ENCODE measurements at places on chromosomes 11 and 22.

DNA sequence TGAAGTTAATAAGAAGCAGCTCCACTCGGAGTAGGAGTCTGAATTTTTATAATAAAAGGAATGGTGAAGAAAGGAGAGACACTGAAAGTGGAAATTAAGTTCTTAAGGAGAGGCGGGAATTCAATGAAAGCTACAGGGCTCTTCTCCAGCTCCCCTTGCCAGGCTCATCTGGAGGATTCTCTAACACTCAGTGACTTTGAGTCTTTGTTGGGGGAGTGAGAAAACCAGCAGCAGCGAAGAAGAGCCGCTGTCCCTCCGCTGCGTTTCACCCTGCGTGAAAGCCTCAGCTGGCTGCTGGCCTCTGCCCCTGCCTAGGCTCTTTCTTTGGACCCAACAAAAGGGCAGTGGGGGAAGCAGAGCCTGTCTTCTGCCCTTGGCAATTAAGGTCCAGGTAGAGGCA lies 113.0 kb downstream of the NTM start:
- no peak for DNase-seq

- no peak for DNase-seq
Measured at GRCh38 chr11:29628609-29629008, 388.2 kb downstream of the KCNA4 start.

- DNase-seq = no peak
Measured at GRCh38 chr11:27414644-27415043, 51.6 kb upstream of the CCDC34 start.

- DNase-seq = no peak
Measured at GRCh38 chr11:49208006-49208721, at the start of gene FOLH1. FOLH1 (minus strand) TSS chr11:49208602; CDS start chr11:49208409, 193 bp downstream.

- DNase-seq = no peak
Measured at GRCh38 chr11:40190294-40190693, 1269.2 kb downstream of the LRRC4C start.

DNA sequence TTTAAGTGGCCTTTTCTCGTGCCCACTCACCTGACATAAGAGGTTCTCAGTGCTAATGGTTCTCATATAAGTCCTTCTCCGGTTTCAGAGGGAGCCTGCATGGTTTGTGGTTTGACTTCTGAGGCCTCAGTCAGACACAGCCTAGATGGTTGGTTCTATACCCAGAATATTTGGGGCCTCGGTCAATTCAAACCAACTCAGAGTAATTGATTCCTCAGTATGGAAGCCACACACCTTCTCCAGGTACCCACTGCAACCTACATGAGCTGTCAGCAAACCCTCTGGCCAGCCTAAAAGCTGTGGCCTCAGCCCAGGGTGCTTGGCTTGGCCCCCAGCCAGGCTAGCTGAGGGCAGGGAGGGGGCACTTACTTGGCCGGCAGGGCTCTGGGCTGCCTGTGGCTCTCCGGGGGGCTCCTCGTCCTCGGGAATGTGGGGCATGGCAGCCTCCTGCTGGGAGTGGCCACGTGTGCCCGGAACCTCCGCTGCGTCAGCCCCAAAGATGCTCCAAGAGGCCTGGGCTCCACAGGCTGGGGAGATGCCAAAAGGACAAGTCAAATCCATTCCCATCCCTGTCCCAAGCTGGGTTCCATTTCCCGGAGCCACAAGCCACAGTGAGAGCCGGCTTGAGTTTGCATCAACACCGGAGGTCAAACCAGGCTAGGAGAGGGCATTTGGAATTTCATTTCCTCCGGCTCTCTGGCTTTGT lies 41.7 kb downstream of the IRAG1 start:
- no peak for DNase-seq

GRCh38 chr22:37330200-37331033 lies 48.1 kb downstream of the CYTH4 start:
- DNase-seq = no peak

GRCh38 chr11:15920856-15921629 lies 435.3 kb downstream of the SOX6 start:
- no peak for DNase-seq

DNA sequence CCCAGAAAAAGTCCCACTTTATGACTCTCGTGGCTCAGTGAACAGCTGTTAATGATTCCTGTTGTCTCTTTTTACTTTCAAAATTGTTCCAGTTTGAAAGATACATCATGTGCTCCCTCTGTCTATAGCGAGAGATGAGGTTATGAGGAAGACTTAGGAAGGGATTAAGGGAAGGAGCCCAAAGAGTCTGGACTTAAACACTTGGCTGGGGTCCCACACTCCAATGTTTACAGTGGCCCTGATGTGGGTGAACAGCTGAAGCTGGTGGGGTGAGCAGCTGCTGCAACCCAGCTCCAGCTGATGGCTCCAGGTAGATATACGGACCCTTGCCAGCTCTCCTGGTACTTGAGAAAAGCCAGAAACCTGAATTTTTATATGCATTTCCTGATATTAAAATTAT lies 84.5 kb upstream of the PLET1 start:
- DNase-seq = no peak

DNA sequence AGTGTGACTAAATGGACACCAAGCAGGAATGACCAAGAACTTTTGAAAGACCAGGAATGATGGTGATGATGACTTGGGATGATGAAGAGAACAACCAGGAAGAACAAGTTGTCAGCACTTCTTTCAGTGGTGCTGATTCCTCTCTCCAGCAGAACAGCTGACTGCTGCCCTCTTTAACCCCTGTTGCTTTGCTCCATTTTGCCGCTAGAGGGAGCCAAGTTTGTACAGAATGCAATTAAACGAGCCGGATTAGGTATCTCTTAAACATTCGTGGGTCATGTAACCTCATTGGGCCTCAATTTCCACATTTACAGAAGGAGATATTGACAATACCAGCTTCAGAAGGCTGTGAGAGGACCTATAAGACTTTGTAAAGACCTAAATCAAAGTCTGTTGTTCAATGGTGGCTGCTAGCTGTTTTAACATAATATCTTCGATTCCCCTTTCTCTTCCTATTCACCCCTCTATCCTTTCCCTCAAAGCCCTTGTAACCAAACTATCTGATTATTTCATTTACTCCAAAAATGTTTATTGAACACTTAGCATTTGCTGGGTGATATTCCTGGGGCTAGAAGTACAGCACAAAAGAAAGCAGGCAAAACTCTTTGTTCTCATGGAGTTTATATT lies 1.9 kb downstream of the OR4S1 start:
- peak; percentile 37 for DNase-seq

DNA sequence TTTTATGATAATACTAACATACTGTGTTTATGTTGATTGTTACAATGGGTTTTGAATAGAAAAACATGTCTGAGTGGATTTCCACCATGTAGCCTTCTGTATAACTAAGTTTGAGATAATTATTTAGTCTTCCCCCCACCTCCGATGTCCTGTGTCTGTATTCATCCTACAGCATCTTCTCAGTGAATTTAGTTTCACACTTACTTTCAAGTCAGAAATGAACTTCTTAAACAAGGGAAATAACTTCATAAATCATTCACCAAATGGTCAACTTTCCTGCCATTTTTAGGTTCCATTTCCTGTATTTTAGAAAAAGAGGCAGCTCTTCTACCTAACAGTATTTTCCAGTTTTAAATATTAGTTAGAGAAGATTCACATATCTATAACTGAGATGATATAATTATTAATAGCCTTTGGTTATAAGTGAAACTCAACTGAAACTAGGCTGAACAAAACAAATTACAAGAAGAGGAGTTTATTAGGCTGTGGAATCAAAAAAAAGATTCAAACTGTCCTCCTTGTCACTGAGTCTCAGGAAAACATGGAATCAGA lies 3.5 kb downstream of the OR51B5 start:
- no peak for DNase-seq

GRCh38 chr11:111372538-111372937 lies 6.5 kb downstream of the POU2AF1 start:
- no peak for DNase-seq

- no peak for DNase-seq
Measured at GRCh38 chr11:108975641-108976071, 310.8 kb downstream of the DDX10 start.

GRCh38 chr11:122628810-122629555 lies 26.5 kb upstream of the UBASH3B start:
- DNase-seq = peak; percentile 50

GRCh38 chr11:14449302-14449714 lies 50.3 kb downstream of the COPB1 start:
- DNase-seq = no peak

GRCh38 chr11:1235306-1235900 lies 12.5 kb downstream of the MUC5B start:
- DNase-seq = no peak

DNA sequence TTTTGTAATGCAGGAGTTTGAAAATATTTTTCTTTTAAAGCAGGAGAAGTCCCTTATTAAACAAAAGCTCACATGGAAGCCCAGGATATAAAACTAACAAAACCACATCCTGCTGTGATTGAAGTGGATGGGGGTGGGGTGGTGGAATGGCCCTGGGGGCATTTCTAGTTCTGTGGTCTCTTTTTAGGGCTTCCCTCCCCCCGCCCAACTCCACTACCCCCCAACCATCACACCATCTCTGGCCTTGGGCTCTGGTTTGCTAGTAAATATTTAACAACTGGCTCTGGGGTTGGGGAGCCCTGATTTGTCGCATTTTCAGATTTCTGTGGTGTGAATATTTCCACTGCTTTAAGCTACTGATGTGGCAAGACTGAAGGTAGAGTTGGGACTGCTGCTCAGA lies 279.6 kb upstream of the PLET1 start:
- no peak for DNase-seq

DNA sequence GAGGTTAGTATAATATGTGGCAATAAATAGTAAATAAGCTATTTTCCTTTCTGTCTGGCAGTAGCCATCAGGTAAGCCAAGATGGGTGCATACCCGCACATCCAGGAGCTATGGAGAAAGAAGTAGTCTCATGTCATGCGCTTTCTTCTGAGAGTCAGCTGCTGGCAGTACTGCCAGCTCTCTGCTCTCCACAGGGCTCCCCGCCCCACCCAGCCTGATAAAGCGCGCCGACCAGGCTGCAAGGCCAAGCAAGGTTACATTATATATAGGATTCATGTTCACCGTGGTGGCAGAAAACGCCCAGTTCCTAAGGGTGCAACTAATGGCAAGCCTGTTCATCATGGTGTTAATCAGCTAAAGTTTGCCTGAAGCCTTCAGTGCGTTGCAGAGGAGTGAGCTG lies 126.2 kb downstream of the ATG16L2 start:
- no peak for DNase-seq

DNA sequence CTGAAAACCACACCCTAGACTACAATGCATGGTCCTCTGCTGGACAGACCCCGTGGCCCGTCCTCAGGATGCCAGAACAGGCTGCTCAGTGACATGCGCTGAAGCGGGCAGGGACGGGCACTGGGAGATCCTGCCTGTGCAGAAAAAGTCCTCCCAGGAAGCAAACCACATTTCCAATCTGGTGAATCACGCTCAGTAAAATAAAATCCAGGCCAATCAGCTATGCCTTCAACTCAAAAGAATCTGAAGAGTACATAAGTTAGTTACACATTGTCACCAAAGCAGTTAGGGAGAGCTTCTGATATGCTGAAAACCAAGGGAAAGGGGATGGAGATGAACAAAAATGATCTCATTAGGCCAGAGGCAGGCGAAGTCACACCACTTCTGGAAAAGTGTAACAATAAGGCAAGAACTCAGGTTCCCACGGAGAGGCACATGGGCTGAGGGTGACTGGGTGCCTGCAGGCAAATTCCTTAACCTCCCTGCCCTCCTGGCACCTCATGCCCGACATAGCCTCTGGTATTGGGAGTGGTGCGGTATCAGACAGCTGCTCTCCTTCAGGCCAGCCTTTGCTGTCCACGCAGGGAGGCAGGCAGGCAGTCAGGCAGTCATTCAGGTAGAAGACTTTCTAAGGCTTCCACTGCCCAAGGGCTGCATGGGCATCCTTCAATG lies 66.4 kb downstream of the APOL5 start:
- no peak for DNase-seq

GRCh38 chr11:22922672-22923071 lies 62.4 kb upstream of the CCDC179 start:
- no peak for DNase-seq

DNA sequence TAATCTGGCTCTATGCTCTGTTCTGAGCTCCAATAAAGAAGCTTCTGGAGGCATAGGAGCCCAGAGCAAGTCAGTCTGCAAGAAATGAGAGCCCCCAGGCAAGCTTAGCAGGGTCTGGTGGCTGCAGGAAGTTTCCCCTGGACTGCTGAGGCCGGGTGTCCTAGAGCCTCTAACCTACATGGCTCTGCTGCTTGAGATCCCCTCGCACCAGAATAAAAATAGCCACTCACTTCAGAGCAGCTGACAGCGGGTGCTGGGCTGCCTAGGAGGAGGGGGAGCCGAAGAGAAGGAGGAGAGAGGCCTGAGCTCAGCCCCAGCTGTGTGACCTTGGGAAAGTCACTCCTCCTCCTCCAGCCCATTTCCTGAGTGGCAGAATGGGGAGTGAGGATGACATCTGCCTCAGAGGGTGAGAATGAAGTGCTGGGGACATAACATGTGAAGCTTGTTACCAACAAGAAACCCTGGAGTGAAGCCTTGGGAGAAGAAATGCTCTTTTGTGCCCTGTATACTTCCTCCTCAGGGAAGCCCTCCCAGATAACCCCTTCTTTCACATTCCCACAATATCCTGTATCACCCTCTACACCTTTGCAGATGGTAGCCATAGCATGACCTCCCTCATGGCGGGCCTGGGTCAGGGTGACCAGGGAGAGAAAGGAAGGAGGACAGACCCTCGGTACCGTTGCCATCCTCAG lies 3.6 kb upstream of the INPP5J start:
- DNase-seq = no peak

DNA sequence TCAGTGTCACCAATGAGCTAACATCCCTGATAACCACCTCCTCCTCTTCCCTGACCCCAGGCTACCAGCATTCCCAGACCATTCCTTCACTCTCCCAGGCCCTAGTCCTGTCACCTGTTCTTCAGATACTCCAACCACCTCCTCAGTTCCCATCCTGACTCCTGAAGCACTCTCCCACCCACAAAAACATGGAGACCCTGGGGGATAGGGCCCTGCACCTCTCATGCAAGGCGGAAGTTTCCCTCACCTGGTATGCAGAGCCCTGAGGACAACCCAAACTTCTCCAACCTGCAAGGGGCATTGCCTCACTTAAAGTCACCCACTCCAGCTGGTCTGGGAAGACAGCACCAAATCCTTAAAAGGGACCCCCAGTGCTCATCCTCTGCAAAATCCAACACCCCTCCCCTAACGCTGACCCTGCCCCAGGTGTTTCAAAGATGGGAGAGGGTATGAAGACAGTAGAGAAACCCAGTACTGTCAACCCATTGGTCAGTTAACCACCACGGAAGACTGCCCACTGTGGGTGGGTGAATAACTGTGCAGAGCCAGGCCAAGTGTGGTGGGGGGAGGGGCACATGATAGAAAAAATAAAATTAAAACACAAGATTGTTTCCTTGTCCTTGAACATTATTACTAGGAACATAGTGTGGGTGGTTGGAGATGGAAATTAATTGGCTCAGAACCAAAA lies 1.4 kb downstream of the TNKS1BP1 start:
- DNase-seq = no peak

DNA sequence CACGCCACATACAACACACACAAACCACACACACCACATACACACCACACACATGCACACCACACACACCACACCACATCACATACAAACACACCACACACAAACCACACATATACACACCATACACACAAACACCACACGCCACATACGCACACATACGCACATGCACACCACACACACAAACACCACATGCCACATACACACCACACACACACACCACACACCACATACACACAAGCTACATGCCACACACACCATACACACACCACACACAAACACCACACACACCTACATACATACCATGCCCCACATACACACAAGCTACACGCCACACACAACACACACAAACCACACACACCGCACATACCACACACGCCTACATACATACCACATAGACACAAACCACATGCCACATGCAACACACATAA lies 15.7 kb upstream of the TH start:
- DNase-seq = no peak
